ENCODE measurements at places on chromosomes 4 and X.
A peak's percentile ranks its signal among the peaks of the same experiment; 100 is the strongest.

DNA sequence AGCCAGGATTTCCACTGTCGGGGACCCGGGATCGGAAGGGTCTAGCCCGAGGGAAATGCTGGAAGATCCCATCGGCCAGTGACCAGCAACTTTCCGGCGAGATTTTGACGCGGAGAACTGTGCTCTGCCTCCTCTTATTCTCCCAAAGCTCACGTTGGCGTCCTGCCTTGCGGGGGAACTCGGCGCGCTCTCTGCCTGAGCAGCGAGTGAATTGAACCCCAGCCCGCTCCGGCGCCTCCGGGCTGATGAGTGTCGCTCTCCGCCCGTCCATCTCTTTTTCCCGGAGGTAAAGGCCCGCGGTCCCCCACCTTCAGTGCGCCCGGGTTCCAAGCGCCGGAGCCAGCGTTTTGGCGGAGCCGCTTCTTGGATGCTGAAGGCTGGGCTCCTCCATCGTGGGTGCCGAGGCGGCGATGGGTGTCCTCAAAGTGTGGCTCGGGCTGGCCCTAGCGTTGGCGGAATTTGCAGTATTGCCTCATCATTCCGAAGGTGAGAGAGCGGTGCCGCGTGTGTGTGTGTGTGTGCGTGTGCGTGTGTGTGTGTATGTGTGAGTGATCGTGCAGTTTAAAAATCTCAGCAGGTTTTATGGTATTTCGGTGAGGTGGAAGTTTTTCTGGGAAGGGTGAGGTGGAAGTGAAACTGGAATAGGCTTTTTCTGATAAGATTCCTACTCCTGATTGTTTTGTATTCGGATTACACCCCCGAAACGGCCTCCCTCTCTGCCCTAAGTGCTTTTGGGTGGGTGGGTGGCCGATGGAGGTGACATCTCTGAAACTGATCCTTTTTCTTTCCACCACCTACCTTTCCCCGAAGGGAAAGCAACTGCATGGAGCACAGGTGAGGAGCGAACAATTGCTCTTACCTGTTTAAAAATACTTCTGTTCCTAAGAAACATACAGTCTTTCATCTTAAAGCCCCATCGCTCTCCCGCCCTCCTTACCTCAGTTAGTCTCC lies 752 bp downstream of the FRAS1 start:
- DNase-seq, result peak; percentile 4

- DNase-seq, result no peak
These were observed 2250.0 kb upstream of the AGA start for GRCh38 chr4:179692222-179692621.

DNA sequence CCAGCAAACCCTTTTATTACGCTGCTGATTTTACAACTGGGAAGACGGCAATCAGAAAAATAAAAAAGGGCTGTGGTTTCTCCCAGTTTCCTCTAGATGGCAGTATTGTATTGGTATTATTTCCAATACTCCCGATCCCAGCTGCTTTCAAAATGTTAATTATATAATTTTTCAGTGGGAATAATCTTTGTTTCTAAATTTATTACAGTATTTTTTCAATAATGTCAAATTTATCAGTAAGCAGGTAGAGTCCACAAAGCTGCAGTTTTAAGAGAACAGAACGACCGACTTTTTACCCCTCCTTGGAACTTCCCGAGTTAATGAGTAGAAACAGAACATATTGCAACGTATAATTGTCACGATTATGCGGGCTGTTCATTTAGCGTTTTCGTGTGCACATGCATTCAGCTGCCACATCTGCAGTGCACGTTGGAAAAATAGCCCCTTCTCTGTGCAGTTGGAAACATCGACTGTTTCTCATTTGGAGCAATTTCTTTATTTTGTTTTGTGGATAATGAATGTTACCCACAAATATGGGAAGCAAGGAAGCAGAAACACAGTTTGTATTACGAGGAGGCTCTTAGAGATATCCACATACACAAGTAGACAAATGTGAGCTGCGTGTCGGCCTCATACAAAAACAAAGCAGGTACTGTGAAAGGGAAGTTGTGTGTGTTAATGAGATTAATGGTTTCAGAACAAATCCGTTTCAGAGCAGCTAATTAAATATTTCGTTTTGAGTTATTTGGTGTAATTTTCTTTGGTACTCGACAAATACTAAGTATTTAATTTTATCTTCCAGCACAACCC lies 188.0 kb downstream of the STIM2 start:
- no peak for DNase-seq

DNA sequence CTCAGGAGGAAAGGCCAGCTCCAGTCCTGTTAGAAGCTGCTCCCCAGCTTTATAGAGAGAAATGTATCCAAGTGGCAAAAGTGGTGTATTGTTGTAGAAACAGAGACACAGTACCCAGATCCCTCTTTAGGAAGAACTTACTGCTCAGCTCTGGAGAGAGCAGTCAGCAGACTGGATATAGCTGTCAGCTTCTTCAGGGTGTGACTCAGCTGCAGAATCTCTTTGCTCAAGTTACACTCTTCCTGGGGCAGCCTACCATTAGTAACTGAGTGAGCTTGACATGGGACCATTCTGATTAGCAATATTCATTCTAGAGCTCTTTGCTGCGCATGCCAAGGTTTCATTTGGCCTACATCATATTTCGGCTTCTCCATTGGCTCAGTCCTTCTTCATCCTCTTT lies 40.5 kb downstream of the ATP1B4 start:
- no peak for DNase-seq

DNA sequence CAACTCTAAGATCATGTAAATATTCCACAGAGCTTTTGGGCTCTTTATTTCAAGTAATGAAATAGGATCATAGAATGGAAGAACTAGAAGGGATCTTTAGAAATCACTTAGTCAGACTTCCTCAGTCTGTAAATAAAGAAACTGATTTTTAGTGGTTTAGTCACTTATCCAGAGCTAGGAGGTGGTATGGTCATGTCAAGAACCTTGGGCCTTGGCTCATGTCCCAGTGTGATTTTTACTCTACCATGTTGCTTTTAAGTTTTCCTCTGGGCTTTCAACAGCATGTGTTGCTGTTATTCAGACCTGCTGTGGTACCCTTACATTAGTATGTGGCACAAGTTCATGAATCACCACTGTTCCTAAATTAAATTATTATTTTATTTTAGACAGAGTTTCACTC lies 184.9 kb downstream of the FRAS1 start:
- DNase-seq, result no peak

Measured in SW 1271 (cell line).